Cardiac septum (tissue), 1 donor: ENCODE measurements at places on chromosomes 6 and 20. TPM values are rescaled to one million over a fixed set of nuclear protein-coding genes. Genes with fewer than 3 reads are reported as not detected.

EDN3 gene
- not detected for total RNA-seq

ACSS1 gene
- total RNA-seq, result 47.6 TPM

MEP1A gene
- total RNA-seq, result not detected

LY6G5B gene
- 6.5 TPM for total RNA-seq

ADGRB3 gene
- total RNA-seq, result 0.51 TPM

ACAT2 gene
- total RNA-seq, result 8.7 TPM

GRCh38 chr6:166927240-166927934 lies 29.0 kb downstream of the RNASET2 start:
- DNase-seq, result no peak

HLA-DOB gene
- 0.35 TPM for total RNA-seq

- no peak for DNase-seq
Measured at GRCh38 chr20:45311589-45312211, 3.6 kb upstream of the MATN4 start.

DNA sequence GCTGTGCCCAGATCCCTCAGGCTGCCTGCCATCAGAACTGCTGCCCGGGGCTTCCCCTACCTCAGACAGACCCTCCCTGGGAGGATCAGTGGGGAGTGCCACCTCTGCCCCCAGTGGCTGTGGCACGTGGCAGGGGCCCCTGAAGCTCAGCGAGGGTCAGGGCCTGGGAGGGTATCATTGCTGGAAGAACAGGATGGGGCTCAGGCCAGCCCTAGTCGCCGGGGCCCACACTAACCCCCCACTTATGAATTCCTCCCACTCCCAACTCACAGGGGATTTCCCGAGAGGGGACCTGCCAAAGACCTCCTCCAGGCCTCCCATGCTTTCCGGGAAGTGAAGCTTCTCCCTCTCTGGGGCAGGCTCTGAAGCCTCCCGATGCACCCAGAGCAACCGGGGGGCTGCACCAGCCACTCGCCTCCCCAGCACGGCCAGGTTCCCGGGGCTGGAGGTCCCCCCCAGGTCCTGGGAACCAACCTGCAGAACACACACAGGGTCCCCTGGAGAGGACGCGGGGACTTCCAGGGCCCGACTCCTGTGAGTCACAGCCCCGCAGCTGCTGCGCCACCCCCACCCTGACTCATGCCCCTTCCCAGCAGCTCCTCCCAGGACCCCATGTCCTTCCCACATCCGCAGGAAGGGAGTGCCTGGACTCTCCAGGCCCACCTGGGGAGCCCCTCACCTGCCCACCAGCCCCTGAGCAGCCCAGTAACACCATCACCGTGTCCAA lies 2.5 kb downstream of the TNFRSF6B start:
- peak; percentile 80 for DNase-seq

GRCh38 chr6:1197309-1197708 lies 114.6 kb upstream of the FOXQ1 start:
- no peak for DNase-seq

SLC26A8 gene
- total RNA-seq, result 0.13 TPM

DNA sequence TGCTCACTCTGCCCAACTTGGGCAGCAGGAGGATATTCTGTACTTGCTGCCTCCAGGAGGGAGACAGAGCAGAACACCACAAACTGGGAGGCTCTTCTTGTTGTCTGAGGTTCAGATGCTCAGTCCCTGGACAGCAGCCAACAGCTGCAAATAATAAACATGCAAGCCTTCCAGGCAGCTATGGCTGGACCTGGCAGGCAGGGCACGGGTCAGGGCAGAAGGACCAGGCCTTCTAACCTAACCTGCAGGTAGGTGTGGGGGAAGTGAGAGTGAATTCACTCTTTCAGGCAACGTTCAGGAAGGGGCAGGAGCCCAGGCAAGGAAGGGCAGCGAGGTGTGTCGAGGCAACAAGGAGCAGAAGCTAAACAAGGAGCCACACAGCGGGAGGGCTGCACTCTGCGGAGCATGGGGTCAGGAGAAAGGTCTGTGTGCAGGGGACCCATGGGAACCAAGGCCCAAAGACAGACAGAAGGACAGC lies 31.5 kb downstream of the NINL start:
- DNase-seq, result no peak

LYRM2 gene
- 36.2 TPM for total RNA-seq

DNA sequence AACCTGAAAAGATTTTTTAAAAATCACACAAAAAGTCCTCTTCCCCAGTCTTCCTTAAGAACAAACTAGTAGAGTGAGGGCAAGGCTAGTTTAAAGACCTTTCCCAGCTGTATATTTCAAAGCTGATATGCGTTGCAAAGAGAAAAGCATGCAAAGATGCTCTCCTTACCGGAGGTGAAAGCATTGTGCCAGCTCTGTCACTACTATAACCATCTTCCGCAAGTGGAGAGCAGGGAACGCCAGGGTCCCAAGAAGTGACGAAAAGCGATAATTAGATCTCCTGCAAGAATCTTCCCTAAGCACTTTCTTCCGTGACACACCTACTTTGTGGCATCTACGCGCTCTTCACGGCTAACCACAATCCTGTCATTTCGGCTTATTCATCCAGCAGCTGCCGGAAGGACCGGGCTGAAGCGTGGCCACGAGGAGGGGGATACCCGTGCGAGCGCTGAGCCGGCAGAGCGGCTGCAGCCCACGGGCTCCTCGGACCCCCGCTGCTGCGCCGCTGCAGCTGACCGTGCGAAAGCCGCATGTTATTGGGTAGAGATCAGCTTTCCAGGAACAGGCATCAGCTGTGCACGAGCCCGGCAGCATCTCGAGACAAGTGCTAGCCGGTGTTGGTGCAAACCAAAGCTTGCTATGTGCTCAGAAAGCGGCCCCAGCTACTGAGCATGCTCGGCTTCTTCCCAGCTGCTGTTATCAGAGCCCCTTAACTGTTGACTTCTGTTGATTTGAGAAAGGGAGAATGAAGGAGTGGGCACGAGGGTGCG lies 57.2 kb upstream of the ARHGAP18 start:
- DNase-seq, result no peak
